BJ (cell line): ENCODE measurements at places on chromosomes 2 and 18.

DNA sequence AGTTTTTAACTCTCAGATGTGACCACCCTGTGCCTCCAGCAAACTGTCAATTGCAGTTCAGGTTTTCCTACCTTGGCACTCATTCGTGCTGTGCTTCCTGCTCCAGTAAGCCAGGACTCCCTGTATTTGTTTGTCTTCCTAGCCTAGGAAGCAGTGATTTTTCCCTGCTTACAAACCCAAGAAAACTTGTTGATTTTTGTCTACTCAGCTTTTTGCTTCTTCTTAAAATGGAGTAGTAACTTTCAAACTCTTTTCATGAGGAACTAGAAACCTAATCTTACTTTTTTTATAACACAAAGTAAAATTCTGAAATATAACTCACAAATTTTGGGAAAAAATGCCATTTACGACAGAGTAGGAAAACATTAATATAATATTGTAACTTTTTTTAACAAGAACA lies 150.6 kb upstream of the TMEFF2 start:
- no peak for DNase-seq

- DNase-seq = no peak
Measured at GRCh38 chr2:202171241-202171825, 67.1 kb downstream of the SUMO1 start.

- DNase-seq = no peak
Measured at GRCh38 chr18:48428475-48429177, 19.4 kb upstream of the ZBTB7C start.

DNA sequence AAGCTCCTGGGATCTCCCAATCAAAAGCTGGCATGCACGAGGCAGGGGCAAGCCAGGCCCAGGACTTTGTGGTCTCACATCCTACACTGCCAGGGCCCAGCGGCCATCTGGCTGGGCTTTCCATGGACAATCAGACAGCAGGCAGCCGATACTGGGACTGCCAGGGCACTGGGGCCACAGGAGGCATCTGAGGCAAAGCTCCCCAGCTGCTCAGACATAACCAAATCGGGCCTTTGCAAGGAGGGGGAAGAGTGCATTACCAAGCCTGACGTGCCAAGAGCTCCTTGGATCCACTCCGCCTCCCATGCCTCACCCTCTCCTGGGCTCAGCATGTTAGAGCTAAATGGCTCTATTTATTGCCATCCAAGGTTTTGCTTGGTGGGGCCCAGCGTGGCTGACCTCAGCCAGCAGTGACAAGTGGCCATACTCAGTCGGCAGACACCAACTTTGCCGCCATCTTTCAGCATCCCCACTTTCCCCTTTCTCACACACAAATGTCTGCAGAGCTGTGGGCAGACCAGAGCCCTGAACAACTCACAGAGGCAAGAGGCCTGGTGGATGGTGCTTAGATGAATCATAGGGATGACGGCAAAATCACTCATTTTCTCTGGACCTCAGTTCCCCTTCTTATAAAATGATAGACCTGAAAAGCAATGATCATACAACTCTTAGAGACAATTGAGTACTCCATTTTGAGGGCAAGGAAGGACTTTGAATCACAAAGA lies 200.8 kb downstream of the TTC32 start:
- no peak for DNase-seq

- DNase-seq = no peak
Measured at GRCh38 chr2:21029519-21029918, 14.4 kb downstream of the APOB start.

GRCh38 chr2:111944531-111945210 lies 46.3 kb downstream of the MERTK start:
- no peak for DNase-seq

DNA sequence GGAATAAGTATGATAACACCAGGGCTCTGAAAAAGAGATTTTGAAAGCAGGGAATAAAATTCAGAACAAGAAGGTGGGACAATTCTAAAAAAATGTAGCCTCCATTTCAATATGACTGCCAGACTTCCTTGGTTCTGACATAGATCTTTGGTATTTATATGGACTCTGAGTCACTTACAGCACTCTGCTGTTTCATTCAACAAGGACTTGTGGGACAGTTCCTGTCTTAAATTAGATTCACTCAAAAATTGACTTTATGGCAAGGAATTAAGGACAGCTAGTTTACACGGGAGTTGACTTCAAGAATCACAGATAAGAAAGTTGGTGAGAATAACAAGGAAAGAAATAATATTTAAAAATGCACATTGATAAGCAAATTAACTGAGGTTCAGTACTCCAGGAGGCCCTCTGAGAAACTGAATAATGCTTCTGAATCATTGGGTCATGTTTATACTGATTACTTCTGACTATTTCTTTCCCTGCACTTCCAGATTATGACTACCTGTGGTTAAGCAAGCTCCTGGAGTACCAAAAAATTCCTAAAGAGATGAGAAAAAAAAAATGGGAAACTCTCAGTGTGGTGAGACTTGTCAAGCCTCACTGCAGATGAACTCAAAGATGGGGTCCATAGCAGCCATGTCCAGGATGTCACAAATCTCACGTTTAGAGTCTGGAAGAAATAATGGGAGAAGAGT lies 828.3 kb upstream of the PIK3C3 start:
- DNase-seq = peak; percentile 62

DNA sequence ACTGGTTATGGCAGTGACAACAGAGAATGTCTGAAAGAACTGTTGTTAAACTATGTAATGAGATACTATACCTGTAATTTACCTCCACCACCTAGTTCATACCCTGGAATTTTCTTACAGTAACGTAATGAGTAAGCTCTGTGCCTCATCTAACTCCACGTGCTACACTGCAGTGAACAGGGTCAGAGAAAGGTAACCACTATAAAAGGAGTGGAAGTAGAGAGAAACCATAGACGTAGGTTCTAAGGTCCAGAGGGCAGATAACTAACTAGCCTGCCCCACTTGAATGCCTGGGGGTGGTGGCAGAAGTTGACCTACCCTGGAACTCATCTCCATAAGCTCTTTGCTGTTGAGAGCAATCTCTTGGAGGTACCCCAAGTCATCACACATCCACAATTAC lies 32.0 kb upstream of the B4GALT6 start:
- DNase-seq = no peak

- DNase-seq = no peak
Measured at GRCh38 chr2:230447455-230448451, 31.8 kb downstream of the SP100 start.

GRCh38 chr2:127631541-127631996 lies 14.4 kb upstream of the GPR17 start:
- no peak for DNase-seq

GRCh38 chr2:148557844-148558436 lies 86.6 kb upstream of the EPC2 start:
- no peak for DNase-seq

GRCh38 chr18:41170346-41170745 lies 784.7 kb upstream of the PIK3C3 start:
- no peak for DNase-seq

- no peak for DNase-seq
Measured at GRCh38 chr2:231525248-231526163, 4.7 kb downstream of the NMUR1 start.
